NCI-H748 treated with DMSO at 0.1 percent for 48 hours (cell line): ENCODE measurements at places on chromosomes 6 and 20.

DNA sequence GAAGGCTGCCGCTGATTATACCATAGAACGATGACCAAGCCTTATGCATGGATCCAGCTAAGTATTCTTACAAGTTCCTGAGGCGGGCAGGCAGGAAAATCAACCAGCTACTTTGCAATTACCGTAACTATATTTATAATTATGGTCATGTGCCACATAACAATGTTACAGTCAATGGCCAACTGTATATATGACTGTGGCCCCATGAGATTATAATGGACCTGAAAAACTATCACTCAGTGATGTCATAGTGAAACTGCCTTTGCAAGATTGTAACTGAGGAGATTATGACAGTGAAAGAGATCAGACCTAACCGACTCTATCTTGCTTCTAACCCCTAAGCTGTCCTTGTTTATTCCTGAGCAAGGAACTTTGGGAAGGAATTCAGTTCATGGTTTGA is 33.1 kb upstream of the FAM135A start:
- no peak for DNase-seq

- DNase-seq: no peak
Measured at GRCh38 chr6:34484899-34485298, 19.0 kb downstream of the PACSIN1 start.

- DNase-seq: no peak
Measured at GRCh38 chr6:85362652-85363310, 87.1 kb upstream of the NT5E start.

DNA sequence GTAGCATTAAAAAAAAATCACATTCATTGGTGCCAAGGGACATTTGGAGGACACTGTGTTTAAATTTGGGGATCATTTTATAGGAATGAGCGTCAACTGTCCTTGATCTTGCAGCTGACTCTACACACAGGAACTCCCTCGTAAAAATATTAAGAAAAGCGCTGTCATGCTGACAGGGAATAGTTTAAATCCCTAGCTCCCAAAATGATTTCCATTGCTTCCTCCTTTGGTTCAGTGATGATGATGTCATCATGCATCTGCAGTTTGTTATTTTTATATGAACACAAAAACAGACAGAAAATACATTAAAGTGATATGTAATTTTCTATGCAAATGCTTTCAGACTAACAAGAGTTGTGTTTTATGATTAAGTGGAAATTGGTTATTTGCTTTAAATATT is 275.6 kb downstream of the BTBD9 start:
- no peak for DNase-seq

GRCh38 chr6:39876111-39876510 is 58.2 kb downstream of the MOCS1 start:
- DNase-seq: no peak

DNA sequence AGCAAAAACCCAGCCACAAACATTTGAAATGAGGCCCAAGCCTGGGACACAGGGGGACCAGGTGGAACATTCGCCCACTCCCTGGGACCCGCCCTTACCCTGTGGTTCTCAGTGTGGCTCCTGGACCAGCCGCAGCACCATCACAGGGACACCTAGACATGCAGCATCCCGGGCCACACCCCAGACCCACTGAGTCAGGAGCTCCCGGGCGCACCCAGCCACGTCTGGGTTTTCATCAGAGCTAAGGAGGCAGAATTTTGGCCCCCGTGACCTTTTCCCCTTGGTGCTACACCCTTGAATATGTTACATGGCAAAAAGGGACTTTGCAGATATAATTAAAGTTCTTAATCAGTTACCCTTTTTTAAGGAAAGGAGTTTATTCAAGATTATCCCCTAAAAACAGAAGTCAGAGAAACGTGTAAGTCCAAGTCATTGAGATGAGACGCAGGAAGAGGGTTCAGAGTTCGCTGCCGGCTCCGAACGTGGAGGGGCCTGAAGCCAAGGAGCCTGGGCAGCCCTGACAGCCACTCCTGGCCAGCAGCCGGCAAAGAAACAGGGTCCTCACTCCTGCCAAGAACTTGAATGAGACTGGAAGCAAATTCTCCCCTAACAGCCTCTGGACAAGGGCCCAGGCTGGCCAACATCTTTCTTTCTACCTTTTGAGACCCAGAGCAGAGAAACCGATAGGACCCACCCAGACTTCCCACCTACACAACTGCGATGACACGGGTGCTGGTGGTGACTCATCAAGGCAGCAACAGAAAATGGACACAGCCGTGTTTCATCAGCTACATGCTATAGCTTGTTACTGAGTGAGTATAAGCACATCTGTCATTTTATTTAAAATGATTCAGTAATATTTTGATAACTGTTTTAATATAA is 25.3 kb downstream of the BFSP1 start:
- DNase-seq: no peak

GRCh38 chr20:62066983-62067433 is 1.3 kb upstream of the TAF4 start:
- DNase-seq: no peak

GRCh38 chr6:158002951-158003853 is 21.5 kb downstream of the SYNJ2 start:
- DNase-seq: no peak

DNA sequence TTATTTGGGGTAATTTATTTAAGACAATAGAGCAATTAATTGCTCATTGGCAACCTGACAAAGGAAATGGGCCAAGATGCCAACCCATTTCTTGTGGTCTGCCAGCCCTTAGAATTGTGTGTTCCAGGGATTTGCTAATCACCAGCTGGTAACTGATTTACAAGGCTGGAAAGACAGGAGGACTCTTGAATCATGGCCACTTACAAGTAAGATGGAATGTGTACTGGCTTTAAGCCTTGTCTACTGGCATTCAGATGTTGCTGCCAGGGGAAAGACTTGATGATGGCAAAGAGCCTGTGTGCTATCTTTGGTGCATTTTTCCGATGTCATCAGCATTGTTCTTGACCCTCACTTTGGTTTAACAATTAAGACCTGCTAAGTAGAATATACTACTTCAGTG is 91.0 kb downstream of the BCKDHB start:
- no peak for DNase-seq

GRCh38 chr20:48070991-48071652 is 285.8 kb upstream of the SULF2 start:
- no peak for DNase-seq

- DNase-seq: no peak
Measured at GRCh38 chr6:85580878-85581267, 12.8 kb downstream of the SNX14 start.

DNA sequence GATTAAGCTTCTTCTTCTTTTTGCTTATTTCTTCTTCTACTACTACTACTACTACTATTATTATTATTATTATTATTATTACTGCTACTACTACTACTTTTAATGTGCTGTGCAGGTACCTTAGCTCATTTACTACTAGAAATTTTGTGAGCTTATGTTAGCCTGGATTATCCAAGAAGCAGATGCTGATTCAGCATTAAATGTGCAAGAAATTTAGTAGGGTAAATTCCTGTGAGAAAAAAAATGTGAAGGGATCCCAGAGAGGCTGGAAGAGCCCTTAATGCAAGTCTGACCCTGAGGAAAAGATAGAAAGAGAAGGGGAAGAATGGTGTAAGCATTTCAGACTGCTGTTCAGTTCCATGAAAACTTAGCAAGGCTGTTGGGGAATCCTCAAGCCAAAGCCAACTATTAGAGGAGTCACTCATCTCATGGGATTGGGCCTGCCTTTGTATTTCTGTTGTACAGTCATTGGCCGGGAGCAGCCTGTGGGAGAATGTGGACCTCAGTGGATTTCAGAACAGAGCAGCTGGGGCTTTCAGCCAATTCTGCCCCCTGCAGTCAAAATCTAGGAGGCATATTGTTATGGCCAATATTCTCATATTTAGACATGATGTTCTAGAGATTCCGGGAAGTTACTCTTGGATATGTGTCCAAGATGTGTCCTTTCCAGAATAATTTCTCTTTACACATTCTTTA is 37.2 kb upstream of the TSPYL1 start:
- no peak for DNase-seq

GRCh38 chr20:5078399-5078958 is 41.3 kb downstream of the PCNA start:
- no peak for DNase-seq

GRCh38 chr6:167735084-167735950 is 91.4 kb upstream of the AFDN start:
- no peak for DNase-seq
